ENCODE measurements at places on chromosomes 4 and X.

DNA sequence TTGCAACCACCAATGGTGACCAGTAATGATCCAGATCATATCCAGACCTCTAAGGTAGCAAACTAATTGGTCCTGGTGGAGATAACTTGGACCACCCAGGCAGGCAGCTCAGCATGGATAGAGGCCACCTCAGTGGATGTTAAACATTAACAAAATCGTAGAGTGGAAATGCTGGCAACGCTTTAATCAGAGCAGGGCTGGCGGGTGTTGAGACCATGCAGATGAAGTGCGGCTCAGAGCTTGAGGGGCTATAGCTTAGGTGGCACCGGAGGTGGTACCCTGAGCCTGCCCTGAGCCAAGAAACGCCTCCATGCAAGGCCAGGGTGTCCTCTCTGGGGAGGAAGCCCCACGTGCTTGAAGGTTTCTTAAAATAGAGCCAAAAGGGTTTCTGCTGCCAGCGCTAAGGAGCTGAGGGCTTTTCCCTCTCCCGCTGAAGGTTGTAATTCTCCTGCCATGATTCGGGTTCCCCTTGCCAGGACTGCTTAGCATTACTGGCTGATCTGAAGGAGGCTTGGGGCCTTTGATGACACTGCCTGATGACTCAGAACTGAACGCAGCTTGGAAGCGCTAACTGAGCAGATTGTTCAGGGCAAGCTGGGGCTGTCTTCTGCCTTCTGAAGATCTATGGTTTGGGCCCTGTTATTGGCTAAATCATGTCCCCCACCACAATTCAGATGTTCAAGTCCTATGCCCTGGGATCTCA, 177.8 kb upstream of the ATP6AP2 start:
- DNase-seq: no peak

DNA sequence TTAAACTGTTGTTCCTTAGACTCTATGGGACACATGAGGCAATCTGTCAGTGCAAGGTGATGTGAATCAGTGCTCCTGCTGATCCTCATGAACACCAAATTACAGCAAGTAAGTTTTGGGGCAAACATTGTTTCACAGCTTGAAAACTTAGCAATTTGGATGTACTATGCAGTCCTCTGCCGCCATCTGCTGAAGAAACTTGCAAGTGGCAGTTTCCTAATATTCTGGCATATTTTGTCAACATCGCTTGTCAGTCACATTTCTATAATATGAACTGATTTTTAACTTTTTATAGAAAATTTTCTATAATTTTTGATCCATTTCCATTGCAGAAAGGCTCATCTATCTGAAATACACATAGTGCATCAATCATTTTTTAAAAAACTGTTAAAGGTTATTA, 56.3 kb downstream of the ZAR1 start:
- no peak for DNase-seq

- no peak for DNase-seq
Measured at GRCh38 chrX:98717970-98718369, 1692.1 kb downstream of the PCDH19 start.

DNA sequence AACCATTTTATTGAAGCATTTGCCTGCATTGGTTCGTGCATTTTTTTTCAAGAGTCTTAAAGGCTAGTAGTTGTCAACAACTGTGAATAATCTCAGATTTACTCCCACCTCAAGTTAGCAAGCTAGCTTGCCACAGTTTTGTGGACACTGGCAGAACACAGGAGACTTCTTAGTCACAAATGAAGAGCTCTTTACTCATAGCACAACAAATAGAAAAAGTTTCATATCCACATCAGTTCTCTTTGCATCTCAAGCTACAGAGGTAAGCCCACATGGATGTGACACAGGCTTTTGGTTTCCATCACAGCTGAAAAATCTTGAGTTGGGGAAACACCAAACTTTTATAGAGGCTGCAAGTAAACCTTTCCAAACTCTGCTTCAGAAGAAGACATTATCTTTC, 2315.7 kb upstream of the TENM3 start:
- no peak for DNase-seq

GRCh38 chr4:8320386-8320750, 50.8 kb downstream of the HTRA3 start:
- DNase-seq: no peak

- DNase-seq: no peak
Measured at GRCh38 chr4:123966990-123967769, 570.6 kb downstream of the SPRY1 start.

GRCh38 chr4:151469970-151470369, 61.0 kb downstream of the FHIP1A start:
- no peak for DNase-seq

GRCh38 chr4:165208221-165208652, 876 bp downstream of the KLHL2 start:
- DNase-seq: no peak

Measured in CD4-positive, alpha-beta T cell treated with Interleukin-4 for 1 hour (primary cell).